ENCODE measurements at places on chromosomes 3 and 15.

- DNase-seq: no peak
These were observed 21.7 kb downstream of the GTF2E1 start for GRCh38 chr3:120764206-120764605.

GRCh38 chr15:74425630-74426029 is 8.1 kb downstream of the SEMA7A start:
- no peak for DNase-seq

- no peak for DNase-seq
These were observed 32.3 kb downstream of the ARRDC4 start for GRCh38 chr15:97992823-97993222.

DNA sequence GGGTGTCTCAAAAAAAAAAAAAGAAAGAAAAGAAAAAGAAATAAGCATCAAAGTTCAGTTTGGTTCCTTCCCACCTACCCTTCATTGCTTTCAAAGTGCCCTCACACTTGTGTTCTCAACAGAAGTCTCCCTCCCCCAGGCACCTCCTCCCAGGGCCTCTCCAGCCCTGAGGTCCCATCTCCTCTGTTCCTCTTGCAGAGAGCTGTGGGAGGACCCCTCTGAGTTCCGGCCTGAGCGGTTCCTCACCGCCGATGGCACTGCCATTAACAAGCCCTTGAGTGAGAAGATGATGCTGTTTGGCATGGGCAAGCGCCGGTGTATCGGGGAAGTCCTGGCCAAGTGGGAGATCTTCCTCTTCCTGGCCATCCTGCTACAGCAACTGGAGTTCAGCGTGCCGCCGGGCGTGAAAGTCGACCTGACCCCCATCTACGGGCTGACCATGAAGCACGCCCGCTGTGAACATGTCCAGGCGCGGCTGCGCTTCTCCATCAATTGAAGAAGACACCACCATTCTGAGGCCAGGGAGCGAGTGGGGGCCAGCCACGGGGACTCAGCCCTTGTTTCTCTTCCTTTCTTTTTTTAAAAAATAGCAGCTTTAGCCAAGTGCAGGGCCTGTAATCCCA is 6.1 kb downstream of the CYP1A2 start:
- DNase-seq: no peak

GRCh38 chr3:133838916-133839800 is 33.5 kb downstream of the SRPRB start:
- no peak for DNase-seq

GRCh38 chr3:46909535-46910161 is 32.1 kb downstream of the PTH1R start:
- DNase-seq: no peak

- DNase-seq: no peak
These were observed 28.6 kb downstream of the IQSEC1 start for GRCh38 chr3:13044496-13045240.

GRCh38 chr3:198076722-198077308 is 116.8 kb downstream of the LMLN start:
- peak; percentile 25 for DNase-seq
